ENCODE measurements at places on chromosomes 2 and 18.

DNA sequence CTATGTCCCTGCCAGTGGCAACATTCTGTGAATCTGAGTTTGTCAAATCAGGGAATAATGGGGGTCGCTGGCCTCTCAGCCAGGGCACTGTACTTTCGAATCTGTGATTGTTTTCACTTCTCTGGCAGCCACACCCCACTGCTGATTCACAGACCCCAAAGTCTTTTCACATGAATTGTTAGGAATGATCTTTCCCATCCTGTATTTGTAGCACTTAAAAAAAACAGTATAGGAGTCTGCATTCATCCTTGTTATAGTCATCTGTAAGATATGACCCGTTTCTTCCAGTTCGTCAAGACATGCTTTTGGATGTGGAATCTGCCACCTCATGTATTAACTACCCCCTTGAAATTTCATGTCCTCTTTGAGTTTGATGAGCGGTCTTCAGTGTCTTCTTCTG, 928 bp downstream of the NAGK start:
- DNase-seq: peak; percentile 60

DNA sequence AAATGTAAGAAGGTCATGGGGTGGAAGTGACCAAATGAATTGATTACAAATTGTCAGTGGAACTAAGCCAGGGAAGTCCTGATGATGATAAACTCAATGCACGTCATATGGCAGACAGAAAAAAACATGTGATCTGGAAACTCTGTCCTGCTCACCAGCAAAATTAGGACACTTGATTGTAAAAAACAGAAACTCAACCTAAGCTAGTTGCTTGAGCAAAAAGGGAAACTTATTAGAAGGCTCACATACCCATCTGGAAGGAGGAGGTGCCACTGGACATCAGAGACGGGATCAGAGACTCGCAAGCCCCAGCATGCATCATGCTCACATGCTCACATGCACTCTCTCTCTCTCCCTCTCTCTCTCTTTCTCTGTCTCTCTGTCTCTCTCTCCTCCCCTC, 96.8 kb downstream of the SP3 start:
- no peak for DNase-seq

GRCh38 chr18:73848656-73849055, 299.0 kb downstream of the FBXO15 start:
- DNase-seq: peak; percentile 91

- DNase-seq: no peak
Measured at GRCh38 chr2:88016960-88017779, 823 bp upstream of the RNU2-63P start.

DNA sequence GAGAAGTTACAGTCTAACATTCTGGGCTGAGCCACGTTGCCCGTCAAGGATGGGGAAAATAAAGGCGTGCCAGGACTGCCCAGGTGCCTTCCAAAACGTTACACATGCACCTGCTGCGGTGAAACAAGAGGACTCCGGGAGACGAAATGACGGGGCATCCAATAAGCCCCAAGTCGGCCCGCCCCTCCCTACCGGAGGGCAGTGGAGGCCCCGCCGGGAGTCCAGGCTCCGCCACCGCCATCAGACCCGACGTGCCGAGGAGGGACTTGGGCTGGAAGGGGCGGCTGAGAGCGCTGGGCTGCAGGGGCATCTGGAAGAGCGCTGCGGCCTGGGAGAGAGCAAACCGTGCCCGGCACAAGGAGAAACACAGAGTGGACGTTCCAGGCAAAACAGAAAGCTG, 112.5 kb upstream of the GPC1 start:
- no peak for DNase-seq

DNA sequence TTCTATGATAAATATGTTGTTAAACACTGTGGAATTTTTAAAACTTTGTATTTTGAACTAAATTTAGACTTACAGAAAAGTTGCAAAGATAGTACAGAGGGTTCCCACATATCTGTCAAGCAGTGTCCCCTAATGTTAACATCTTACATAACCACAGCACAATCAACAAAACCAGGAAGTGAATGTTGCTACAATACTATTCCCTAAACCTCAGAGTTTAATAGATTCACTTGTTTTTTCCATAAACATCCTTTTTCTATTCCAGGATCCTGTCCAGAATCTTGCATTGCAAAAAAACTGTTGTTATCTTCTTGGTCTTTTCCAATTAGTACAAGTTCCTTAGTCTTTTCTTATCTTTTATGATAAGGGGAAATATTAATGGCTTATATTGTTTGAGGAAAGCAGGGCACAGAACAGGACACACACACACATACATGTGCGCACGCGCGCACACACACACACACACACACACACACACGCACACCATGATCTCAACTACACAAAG, 251.1 kb upstream of the TRIB2 start:
- peak; percentile 37 for DNase-seq

- no peak for DNase-seq
Measured at GRCh38 chr2:57711991-57712390, 334.6 kb upstream of the VRK2 start.
